ENCODE measurements at places on chromosomes 4 and X. TPM values are rescaled to one million over a fixed set of nuclear protein-coding genes. Genes with fewer than 3 reads are reported as not detected.
A peak's percentile ranks its signal among the peaks of the same experiment; 100 is the strongest.

GRCh38 chrX:34716302-34716701, 59.2 kb upstream of the TMEM47 start:
- H3K4me1 ChIP-seq: no peaks in the 10 kb centered on the region
- no peak overlapping the region for H3K27ac ChIP-seq
- H3K27me3 ChIP-seq: no peaks in the 10 kb centered on the region
- DNase-seq: no peak
- H3K4me3 ChIP-seq: no peak overlapping the region
- H3K36me3 ChIP-seq: no peaks in the 10 kb centered on the region

- no peaks in the 10 kb centered on the region for H3K27me3 ChIP-seq
- H3K36me3 ChIP-seq: no peaks in the 10 kb centered on the region
- no peak overlapping the region for H3K27ac ChIP-seq
- H3K4me3 ChIP-seq: no peak overlapping the region
- DNase-seq: no peak
Measured at GRCh38 chr4:34932591-34932990, 1311.7 kb downstream of the ARAP2 start.

- H3K27me3 ChIP-seq: no peaks in the 10 kb centered on the region
- no peaks in the 10 kb centered on the region for H3K36me3 ChIP-seq
- H3K4me1 ChIP-seq: no peaks in the 10 kb centered on the region
- no peak overlapping the region for H3K27ac ChIP-seq
- peak; percentile 31 for DNase-seq
- H3K4me3 ChIP-seq: no peak overlapping the region
Measured at GRCh38 chr4:87679449-87680169, 29.5 kb downstream of the DMP1 start.

- H3K4me3 ChIP-seq: no peak overlapping the region
- no peak overlapping the region for H3K27ac ChIP-seq
- H3K27me3 ChIP-seq: peaks cover 14% of the 10 kb centered on the region
Measured at GRCh38 chrX:131273011-131273410, 16.1 kb downstream of the IGSF1 start.

GRCh38 chr4:24794916-24795665, at the start of gene SOD3:
Gene SOD3 (plus strand): TSS chr4:24795573. CDS start chr4:24799522, 3,949 bp downstream.
- peaks cover 11% of the 10 kb centered on the region for H3K36me3 ChIP-seq
- peak within 1 kb of the TSS; percentile 85 for H3K27ac ChIP-seq
- peak within 1 kb of the TSS; percentile 90 for H3K4me3 ChIP-seq
- no peaks in the 10 kb centered on the region for H3K27me3 ChIP-seq
- DNase-seq: peak; percentile 78

DNA sequence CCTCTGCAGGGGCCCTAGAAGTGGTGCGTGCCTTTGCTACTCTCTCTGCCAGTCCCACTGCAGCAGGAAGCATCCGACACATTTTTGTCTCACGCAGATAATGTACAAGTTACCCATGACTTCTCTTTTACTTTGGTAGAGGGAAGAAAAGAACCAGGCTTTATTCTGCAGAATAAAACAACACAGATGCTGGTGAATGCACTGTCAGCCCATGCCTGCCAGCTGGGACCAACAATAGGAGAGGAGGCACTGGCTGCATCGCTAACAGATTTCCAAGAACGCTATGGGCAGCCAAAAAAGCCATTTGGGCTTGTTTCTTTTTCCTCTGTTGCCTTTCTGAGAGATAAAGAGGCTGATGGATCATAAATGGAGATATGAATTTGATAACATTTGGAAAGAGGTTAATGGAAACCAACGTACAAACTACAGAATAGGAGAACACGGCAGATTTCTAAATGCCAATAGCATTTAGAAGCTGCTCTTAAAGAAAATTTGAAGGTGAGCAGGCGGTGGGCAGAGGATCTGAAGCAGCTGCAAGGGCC, 47.5 kb upstream of the IGFBP7 start:
- H3K4me3 ChIP-seq: no peak overlapping the region
- H3K36me3 ChIP-seq: no peaks in the 10 kb centered on the region
- peaks cover 13% of the 10 kb centered on the region for H3K27me3 ChIP-seq
- no peaks in the 10 kb centered on the region for H3K4me1 ChIP-seq
- H3K27ac ChIP-seq: no peak overlapping the region

GRCh38 chr4:53602390-53602789, 11.1 kb upstream of the LNX1 start:
- H3K4me3 ChIP-seq: no peak overlapping the region
- no peaks in the 10 kb centered on the region for H3K27me3 ChIP-seq
- no peak overlapping the region for H3K27ac ChIP-seq
- H3K4me1 ChIP-seq: peaks cover 9% of the 10 kb centered on the region
- no peaks in the 10 kb centered on the region for H3K36me3 ChIP-seq

DNA sequence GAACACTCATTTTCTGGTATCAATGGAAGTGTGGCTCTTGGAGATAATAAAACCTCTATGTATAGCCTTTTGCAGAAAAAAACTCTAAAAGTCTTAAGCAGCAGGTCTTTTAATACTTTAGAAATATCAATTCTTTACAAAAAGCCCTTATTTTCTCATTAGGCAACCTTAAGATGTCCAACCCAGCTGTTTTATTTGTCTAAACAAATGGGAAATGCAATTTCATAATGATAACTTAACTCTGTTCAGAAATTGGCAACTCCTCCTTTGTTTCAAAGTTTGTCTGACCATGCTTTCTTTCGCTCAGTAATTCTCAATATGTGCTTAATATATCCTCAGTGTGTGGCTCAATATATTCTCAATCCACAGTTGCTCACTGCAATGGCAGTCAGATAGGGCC, 196.5 kb upstream of the VEGFC start:
- no peaks in the 10 kb centered on the region for H3K27me3 ChIP-seq
- peaks cover 6% of the 10 kb centered on the region for H3K36me3 ChIP-seq
- no peak for DNase-seq
- no peaks in the 10 kb centered on the region for H3K4me1 ChIP-seq
- H3K4me3 ChIP-seq: no peak overlapping the region

DNA sequence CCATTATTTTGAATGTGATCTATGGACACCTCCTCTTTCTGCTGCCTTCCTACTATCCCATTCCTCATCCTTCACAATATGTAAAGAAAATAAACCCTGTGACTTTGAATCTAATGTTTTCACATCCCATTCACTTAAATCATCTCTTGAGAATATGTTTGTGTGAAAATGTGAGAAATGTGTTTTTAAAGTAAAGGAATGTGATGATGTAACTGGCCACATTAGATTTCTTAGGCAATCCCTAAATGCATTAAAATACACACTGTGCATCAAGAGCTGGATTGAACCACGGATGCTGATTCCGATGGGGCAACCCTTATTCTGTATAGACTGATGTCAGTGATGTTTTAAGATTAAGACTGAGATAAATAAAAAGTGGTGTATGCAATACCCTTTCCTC, 558.9 kb upstream of the TENM3 start:
- no peak overlapping the region for H3K4me3 ChIP-seq
- no peak overlapping the region for H3K27ac ChIP-seq
- H3K36me3 ChIP-seq: no peaks in the 10 kb centered on the region
- H3K4me1 ChIP-seq: no peaks in the 10 kb centered on the region

- H3K36me3 ChIP-seq: no peaks in the 10 kb centered on the region
- no peak overlapping the region for H3K27ac ChIP-seq
- H3K4me3 ChIP-seq: no peak overlapping the region
Measured at GRCh38 chrX:96619588-96619987, 65.1 kb upstream of the DIAPH2 start.

- H3K4me3 ChIP-seq: peak overlapping the region; percentile 55
- H3K27me3 ChIP-seq: no peaks in the 10 kb centered on the region
- peak; percentile 55 for DNase-seq
- H3K4me1 ChIP-seq: peaks cover 27% of the 10 kb centered on the region
Measured at GRCh38 chr4:41611881-41612871, 74.2 kb downstream of the LIMCH1 start.

DNA sequence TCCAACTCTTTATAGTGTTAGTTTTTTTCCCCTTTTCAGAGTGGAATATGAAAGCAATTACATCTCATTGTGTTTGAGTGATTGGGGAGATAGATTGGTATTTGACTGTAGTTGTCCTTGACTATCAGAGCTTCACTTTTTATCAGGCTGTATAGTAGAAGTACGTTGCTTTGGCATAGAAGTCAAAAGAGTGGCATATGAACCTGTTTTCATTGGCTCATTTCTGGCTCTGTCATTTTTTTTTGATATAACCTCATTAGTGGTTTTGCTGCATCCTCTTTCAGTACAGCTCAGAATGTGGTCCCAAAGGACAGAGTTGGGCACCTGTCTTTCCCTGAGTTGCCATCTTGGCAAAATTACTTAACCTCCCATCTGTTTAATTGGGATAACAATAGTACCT, 1.4 kb downstream of the TMA16 start:
- H3K27ac ChIP-seq: peak overlapping the region; percentile 99
- DNase-seq: no peak
- peak overlapping the region; percentile 99 for H3K4me3 ChIP-seq
- no peaks in the 10 kb centered on the region for H3K27me3 ChIP-seq

- DNase-seq: no peak
- peaks cover 11% of the 10 kb centered on the region for H3K36me3 ChIP-seq
- no peaks in the 10 kb centered on the region for H3K27me3 ChIP-seq
- H3K4me1 ChIP-seq: peaks cover 28% of the 10 kb centered on the region
Measured at GRCh38 chr4:24798036-24798610, 2.8 kb downstream of the SOD3 start.

- H3K27ac ChIP-seq: no peak overlapping the region
- no peaks in the 10 kb centered on the region for H3K4me1 ChIP-seq
- no peak for DNase-seq
- H3K36me3 ChIP-seq: no peaks in the 10 kb centered on the region
- H3K27me3 ChIP-seq: no peaks in the 10 kb centered on the region
- H3K4me3 ChIP-seq: no peak overlapping the region
Measured at GRCh38 chr4:60250657-60251056, 949.5 kb upstream of the ADGRL3 start.

GRCh38 chrX:39936886-39937770, 160.6 kb downstream of the BCOR start:
- no peaks in the 10 kb centered on the region for H3K4me1 ChIP-seq
- H3K27ac ChIP-seq: no peak overlapping the region
- peaks cover 3% of the 10 kb centered on the region for H3K27me3 ChIP-seq
- H3K4me3 ChIP-seq: no peak overlapping the region

- no peak for DNase-seq
- H3K36me3 ChIP-seq: no peaks in the 10 kb centered on the region
- no peak overlapping the region for H3K27ac ChIP-seq
- H3K4me1 ChIP-seq: no peaks in the 10 kb centered on the region
- H3K4me3 ChIP-seq: no peak overlapping the region
- H3K27me3 ChIP-seq: no peaks in the 10 kb centered on the region
Measured at GRCh38 chrX:140710710-140711109, 1.2 kb downstream of the LINC00632 start.

DNA sequence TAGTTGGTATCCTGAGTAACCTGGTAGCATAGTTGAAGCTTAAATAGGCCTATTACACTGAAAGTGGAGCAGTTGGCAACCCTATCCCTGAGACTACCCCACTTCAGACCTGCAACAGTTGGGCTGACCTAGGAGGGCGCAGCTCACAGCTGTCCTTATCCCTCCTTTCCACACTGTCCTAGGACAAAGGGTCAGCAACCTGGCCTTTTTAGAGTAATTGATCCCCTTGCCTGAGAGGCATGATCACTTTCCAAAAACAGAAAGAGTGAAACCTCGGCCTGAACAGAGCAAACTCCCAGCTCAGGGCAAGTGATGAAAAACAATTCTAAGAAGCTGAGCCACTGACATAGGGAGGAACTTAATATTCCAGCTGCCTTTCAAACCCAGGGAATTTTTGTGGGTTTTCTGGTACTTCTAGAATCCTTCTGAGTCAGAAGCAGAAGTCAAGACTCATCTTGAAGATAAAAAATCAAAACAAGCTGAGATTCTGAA, 94.9 kb upstream of the MYOZ2 start:
- no peak overlapping the region for H3K4me3 ChIP-seq
- no peaks in the 10 kb centered on the region for H3K27me3 ChIP-seq
- DNase-seq: no peak
- no peaks in the 10 kb centered on the region for H3K36me3 ChIP-seq
- no peak overlapping the region for H3K27ac ChIP-seq
- peaks cover 7% of the 10 kb centered on the region for H3K4me1 ChIP-seq

GRCh38 chrX:24782011-24782410, 88.3 kb downstream of the POLA1 start:
- H3K4me3 ChIP-seq: no peak overlapping the region
- no peak for DNase-seq
- H3K27me3 ChIP-seq: no peaks in the 10 kb centered on the region
- H3K4me1 ChIP-seq: no peaks in the 10 kb centered on the region

- H3K27ac ChIP-seq: no peak overlapping the region
- no peak overlapping the region for H3K4me3 ChIP-seq
- H3K27me3 ChIP-seq: no peaks in the 10 kb centered on the region
- DNase-seq: no peak
- H3K4me1 ChIP-seq: no peaks in the 10 kb centered on the region
Measured at GRCh38 chrX:352582-353314, 34.0 kb downstream of the PPP2R3B start.

DNA sequence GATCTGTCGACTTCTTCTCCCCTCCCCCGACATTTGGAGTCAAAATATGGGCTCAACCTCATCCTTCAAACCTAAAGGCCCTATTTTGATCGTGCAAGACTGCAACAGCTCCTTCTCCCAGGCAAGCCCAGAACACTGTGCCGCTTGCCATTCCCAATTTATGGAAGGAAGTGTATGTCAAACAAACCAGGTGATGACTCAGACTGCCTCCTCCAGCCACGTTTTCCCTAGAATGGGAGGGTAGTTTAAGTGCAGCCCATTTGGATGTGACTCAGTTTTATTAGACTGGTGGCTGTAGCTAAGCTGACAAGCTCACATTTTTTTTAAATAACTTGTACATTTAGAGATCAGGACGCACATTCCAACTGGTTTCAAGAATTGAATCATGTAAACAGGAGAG, 570.4 kb upstream of the DIPK2B start:
- peak overlapping the region; percentile 97 for H3K27ac ChIP-seq
- DNase-seq: peak; percentile 45
- peak overlapping the region; percentile 89 for H3K4me3 ChIP-seq
- H3K36me3 ChIP-seq: peaks cover 62% of the 10 kb centered on the region

The ARHGAP24 gene
- total RNA-seq: 10.2 TPM

The IBSP gene
- not detected for total RNA-seq

The GYPE gene
- total RNA-seq: not detected

The TMEM271 gene
- total RNA-seq: not detected

The P2RY4 gene
- total RNA-seq: not detected

The EGFL6 gene
- total RNA-seq: not detected

The MAGEA6 gene
- total RNA-seq: not detected

The MMRN1 gene
- not detected for total RNA-seq

Measured in Calu3 (cell line).